ENCODE measurements at places on chromosomes 3 and 15.

DNA sequence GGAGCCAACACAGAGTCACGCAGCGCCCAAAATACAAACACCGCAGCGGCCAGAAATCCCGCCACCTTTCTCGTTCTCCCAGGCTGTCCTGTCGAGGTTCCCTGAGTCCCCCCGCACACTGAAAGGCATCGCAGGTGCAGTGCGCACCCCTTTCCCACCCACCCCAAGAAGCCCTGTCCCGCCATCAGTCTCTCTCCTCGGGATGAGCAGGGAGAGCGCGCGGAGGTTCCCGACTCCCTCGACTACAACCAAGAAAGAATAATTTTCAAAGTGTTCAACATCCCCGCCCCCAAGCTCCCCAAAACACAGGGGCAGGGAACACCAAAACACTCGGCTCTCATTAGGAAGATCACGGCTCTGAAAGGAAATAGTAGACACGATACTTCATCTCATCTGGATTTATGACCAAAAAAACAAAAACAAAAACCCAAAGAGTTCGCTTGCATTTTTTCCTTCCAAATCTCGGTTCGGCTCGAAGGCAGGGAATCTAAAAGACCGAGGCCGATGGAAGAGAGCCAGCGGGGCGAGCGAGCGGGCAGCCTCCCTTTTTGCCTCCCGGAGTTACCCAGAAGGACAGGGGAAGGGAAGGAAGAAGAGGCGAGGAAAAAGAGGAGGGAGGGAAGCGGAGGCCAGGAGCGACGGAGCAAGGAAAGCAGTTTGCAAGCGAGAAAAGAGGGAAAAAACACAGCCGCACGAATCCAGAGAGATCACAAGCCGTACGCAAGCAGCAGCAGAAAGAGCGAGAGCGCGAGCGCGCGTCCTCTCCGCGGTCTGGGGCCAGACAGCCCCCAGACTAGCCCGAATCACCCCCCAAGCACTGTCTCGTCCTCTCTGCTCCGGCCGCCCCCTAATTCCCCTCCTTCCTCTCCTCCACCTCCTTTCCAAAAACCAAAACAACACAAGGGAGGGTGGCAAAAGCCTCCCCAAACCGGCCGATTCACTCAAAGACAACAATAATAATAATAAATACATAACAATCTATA, 808 bp downstream of the BCL6 start:
- DNase-seq: no peak

DNA sequence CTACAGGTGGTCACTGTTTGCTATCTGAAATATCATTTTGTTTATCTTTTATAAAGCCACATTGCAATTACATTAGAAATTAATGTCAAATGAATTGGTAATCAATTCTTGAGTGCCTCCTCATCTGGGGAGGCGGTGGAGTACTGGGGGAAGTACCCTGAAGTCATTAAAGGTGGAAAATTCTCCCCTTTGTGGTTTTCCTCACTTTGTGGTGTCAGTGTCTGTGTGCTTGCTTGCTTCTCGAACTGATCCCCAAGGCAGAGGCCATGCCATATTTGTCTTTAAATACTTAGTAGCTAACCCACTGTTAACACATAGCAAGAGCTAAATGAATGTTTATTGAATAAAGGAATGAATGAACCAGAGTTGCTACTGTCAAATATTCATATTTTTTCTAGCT, 40.5 kb upstream of the CCK start:
- DNase-seq: no peak

DNA sequence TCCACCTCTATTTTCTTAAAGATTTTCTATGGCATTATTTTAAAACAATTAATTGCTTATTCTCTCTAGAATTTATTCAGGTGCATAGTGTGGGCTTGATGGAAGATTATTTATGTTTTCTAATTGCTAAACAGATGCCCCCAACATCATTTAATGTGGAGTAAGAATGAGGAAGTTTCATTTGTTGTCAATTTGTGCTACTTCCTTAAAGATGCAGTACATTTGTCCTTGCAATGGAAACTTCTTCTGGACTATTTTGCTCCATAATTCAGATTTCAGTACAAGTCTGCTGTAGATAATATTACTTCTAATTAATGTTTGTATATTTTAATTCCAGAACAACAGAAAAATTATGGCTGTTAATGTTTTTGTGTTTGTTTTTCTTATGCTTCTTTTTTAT, 104.8 kb downstream of the TGFBR2 start:
- DNase-seq: no peak

DNA sequence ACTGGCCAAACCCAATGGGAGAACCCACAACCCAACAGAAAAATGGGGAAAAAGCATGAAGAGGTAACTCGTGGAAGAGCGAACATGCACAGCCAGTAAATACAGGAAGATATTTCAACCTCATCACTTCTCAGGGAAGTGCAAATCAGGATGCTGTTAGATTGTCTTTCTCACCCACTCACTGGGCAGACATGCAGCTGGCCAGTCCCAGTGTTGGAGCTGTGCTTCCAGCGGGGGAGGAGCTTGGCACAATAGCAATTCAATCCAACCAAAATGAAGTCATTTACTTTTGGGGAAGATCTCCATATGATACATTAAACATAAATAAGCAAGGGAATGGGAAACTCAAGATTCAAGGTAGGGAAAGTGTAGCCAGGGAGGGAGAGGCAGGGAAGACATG, 12.1 kb downstream of the WNT7A start:
- no peak for DNase-seq

GRCh38 chr3:143850877-143851276, 2.6 kb upstream of the SLC9A9 start:
- DNase-seq: no peak

GRCh38 chr3:71050538-71051258, 532.8 kb downstream of the FOXP1 start:
- DNase-seq: no peak

DNA sequence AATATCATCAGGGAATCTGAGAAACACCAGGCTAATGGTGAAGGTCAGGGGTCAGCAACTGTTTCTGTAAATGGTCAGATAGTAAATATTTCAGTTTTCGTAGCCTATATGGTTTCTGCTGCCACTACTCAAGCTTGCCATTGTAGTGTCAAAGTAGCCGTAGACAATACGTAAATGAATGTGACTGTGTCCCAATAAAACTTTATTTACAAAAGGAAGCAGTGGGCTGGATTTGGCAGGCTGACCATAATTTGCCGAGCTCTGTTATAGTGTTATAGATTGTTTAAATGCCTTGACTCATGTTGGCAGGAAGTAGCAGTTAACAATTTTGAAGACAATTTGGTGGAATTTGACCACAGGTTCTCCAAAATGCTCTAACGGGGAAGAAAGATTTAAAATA, 548.2 kb downstream of the FOXP1 start:
- DNase-seq: no peak

Data from GM13976 (cell line).